ENCODE measurements at places on chromosomes 12 and 14. TPM values are rescaled to one million over a fixed set of nuclear protein-coding genes. Genes with fewer than 3 reads are reported as not detected.

- no peaks in the 10 kb centered on the region for H3K4me1 ChIP-seq
- H3K36me3 ChIP-seq = no peaks in the 10 kb centered on the region
- H3K27me3 ChIP-seq = no peaks in the 10 kb centered on the region
Observed at GRCh38 chr12:3533703-3534386, 42.8 kb downstream of the PRMT8 start.

DNA sequence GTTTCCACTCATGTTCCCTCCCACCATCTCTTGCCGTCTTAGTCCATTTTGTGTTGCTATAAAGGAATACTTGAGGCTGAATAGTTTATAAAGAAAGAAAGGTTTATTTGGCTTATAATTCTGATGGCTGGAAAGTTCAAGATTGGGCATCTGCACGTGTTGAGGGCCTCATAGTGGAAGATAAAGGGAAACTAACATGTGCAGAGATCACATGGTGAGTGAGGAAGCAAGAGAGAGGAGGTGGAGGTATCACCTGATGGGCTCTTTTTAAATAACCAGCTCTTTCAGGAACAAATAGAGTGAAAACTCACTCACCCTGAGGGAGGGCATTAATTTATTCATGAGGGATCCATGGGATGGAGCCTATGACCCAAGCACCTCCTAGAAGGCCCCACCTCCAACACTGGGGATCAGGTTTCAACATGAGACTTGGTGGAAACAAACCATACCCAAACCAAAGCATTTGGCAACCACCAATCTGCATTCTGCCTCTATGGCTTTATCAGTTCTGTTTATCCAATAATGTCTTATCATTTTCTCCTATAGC is 29.5 kb downstream of the MYO1H start:
- DNase-seq = no peak
- H3K27ac ChIP-seq = no peak overlapping the region
- no peaks in the 10 kb centered on the region for H3K36me3 ChIP-seq
- no peaks in the 10 kb centered on the region for H3K27me3 ChIP-seq
- H3K4me1 ChIP-seq = no peaks in the 10 kb centered on the region
- no peak overlapping the region for H3K4me3 ChIP-seq

DNA sequence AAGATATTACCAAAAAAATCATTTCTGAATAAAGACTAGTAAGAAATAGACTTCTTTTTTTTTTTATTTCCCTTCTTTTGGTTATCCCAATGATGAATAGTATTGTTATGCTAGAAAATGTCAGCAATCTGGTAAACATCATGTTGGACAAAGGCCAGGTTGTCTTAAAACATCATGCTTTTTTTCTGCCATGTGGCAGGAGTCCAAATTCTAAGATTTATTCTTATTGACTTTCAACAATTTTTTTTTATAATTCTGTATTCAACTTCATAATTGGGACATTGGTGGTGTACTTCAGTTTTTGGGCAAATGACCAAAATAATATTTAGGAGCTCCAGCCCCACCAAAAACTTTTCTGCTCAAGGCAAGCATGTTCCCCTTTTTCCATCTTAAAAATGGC is 10.5 kb downstream of the DCN start:
- no peaks in the 10 kb centered on the region for H3K27me3 ChIP-seq
- H3K27ac ChIP-seq = no peak overlapping the region
- DNase-seq = no peak
- H3K4me1 ChIP-seq = no peaks in the 10 kb centered on the region
- H3K36me3 ChIP-seq = no peaks in the 10 kb centered on the region
- H3K4me3 ChIP-seq = no peak overlapping the region

GRCh38 chr12:124884587-124885438 is 21.1 kb upstream of the SCARB1 start:
- no peaks in the 10 kb centered on the region for H3K27me3 ChIP-seq
- peaks cover 33% of the 10 kb centered on the region for H3K4me1 ChIP-seq
- H3K4me3 ChIP-seq = no peak overlapping the region
- H3K36me3 ChIP-seq = no peaks in the 10 kb centered on the region
- no peak overlapping the region for H3K27ac ChIP-seq

GRCh38 chr14:26113911-26114640 is 483.8 kb downstream of the NOVA1 start:
- no peak overlapping the region for H3K4me3 ChIP-seq

- no peak overlapping the region for H3K27ac ChIP-seq
- H3K4me1 ChIP-seq = no peaks in the 10 kb centered on the region
- no peaks in the 10 kb centered on the region for H3K27me3 ChIP-seq
- no peak overlapping the region for H3K4me3 ChIP-seq
Observed at GRCh38 chr12:115297445-115297844, 613.5 kb upstream of the TBX3 start.

DNA sequence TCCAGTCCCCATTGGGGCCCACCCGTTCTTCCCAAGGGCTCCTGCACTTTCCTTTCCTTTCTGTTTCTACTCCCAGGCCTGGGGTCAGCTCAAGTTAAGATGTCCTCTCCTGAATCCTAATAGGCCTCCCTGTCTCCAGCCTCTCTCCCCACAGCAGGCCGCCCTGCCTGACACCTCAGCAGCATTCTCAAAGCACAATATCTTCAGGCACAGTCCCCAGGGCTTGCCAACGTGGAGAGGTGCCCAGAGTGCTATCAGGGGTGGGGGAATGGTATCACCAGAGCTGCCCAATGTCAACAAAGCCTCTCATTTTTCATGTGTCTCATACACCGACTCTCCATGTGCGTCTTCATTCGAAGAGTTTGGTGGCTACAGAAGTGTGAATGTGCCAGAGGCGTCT is 123.0 kb downstream of the FOXN3 start:
- no peak overlapping the region for H3K27ac ChIP-seq
- H3K4me3 ChIP-seq = no peak overlapping the region
- H3K4me1 ChIP-seq = no peaks in the 10 kb centered on the region

DNA sequence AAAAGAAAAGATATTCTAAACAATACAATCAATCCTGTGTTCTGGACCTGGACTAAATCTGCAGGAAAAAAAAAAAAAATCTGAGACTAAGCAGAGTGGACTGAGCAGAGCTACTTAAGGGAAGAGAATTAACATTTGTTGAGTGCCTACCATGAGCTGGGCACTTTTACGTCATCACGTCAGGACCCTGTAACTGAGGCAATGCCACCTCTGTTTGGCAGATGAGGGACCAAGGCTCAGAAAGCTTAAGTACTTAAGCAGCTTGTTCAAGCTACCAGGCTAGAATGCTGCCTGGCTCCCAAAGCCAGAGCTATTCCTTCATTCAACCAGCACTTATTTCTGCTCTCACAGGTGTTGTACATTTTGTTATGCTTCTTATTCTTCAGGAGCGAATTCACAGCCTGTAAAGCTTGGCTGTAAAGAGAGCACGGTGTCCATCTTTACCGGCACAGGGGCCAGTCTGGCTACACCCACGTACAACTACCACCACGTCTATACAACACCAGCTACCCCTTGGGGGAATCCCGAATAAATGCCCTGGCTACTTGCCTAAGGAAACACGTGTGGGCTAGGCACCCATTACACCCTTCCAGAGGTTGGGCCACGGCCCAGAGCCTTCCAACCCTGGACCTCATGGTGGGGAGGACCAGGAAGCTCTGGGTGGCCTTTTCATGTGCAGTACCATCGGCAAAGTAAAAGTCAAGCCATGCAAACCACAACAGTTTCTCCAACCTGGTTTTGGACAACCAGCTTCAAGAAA is 27.0 kb downstream of the TMCC3 start:
- no peak overlapping the region for H3K4me3 ChIP-seq
- DNase-seq = no peak
- no peaks in the 10 kb centered on the region for H3K36me3 ChIP-seq
- H3K27me3 ChIP-seq = no peaks in the 10 kb centered on the region
- H3K27ac ChIP-seq = no peak overlapping the region
- peaks cover 10% of the 10 kb centered on the region for H3K4me1 ChIP-seq

- H3K4me3 ChIP-seq = no peak overlapping the region
- H3K36me3 ChIP-seq = no peaks in the 10 kb centered on the region
- H3K27me3 ChIP-seq = no peaks in the 10 kb centered on the region
- DNase-seq = no peak
Observed at GRCh38 chr12:59559696-59560095, 36.1 kb upstream of the SLC16A7 start.

- H3K27ac ChIP-seq = no peak overlapping the region
- no peaks in the 10 kb centered on the region for H3K4me1 ChIP-seq
- H3K4me3 ChIP-seq = peak overlapping the region; percentile 5
- H3K27me3 ChIP-seq = no peaks in the 10 kb centered on the region
Observed at GRCh38 chr12:68222326-68222725, 3.3 kb downstream of the IL26 start.

DNA sequence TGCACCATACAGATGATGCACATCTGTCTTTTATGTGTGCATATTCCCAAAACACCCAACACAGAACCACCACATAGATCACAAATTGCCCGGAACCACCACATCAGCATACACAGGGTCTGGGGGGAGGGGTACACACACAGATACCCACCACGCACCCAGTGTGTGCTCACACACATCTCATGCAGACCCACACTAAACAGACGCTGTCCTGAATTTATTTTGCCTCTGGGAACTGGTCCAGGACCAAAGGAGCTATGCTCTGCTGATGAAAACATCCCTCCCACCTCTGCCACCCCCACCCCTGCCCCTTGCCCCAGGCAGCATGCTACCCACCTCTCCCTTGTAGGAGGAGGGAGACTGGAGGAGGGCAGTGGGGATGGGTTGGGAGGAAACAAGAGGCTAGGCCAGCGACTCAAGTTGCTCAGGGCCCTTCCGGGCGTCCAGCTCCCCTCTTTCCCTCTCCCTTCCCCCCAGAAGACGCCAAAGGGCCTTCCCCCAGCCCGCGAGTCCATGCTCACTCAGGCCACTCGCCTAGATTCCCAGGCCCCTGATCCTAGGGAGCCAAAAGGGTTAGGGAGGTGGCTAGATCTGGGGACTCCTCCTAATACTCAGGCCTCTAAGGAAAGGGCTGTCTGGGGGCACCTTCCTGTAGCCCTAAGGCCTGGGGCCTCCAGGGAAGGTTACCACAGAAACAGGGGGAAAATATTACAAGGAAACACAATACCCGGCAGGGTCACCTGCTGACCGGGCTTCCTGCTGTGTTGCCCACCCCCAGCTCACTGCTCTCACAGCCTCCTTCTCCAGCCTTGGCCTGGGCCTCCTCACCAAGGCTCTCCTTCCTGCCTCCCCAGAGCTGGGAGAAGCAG is 3.1 kb downstream of the HDAC7 start:
- H3K4me1 ChIP-seq = peaks cover 61% of the 10 kb centered on the region
- DNase-seq = no peak
- peak overlapping the region; percentile 29 for H3K27ac ChIP-seq
- H3K27me3 ChIP-seq = no peaks in the 10 kb centered on the region
- H3K36me3 ChIP-seq = no peaks in the 10 kb centered on the region
- H3K4me3 ChIP-seq = no peak overlapping the region

KRT77 gene
- polyA plus RNA-seq = not detected
